ENCODE measurements at places on chromosomes 4 and X.

GRCh38 chr4:72587334-72587733 lies 18.3 kb upstream of the ADAMTS3 start:
- DNase-seq = no peak

GRCh38 chrX:82711457-82711856 lies 796.6 kb upstream of the POU3F4 start:
- no peak for DNase-seq

- no peak for DNase-seq
Observed at GRCh38 chrX:150623583-150623982, 55.2 kb downstream of the MTM1 start.

DNA sequence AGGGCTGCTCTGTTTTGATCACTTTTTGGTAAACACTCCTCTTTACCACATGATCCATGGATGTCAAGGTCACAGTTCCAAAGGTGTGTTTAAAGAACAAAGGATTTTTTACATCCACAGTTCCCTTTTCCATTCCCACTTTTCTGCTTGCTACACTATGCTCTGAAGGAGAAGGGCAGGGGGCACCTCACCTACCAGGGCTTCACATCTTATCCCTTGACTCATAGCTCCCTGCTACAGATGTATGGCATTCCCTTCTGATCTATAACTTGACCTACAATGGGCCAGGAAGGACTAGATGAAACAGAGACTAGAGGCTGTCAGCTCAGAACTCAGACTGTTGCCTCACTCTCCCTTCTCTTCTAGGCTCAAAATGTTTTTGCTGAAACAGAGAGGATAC lies 233.1 kb upstream of the RPS6KA3 start:
- DNase-seq = no peak
